ENCODE measurements at places on chromosomes 16 and 17.

- no peak for DNase-seq
These were observed 141.2 kb downstream of the WWOX start for GRCh38 chr16:78240459-78241222.

DNA sequence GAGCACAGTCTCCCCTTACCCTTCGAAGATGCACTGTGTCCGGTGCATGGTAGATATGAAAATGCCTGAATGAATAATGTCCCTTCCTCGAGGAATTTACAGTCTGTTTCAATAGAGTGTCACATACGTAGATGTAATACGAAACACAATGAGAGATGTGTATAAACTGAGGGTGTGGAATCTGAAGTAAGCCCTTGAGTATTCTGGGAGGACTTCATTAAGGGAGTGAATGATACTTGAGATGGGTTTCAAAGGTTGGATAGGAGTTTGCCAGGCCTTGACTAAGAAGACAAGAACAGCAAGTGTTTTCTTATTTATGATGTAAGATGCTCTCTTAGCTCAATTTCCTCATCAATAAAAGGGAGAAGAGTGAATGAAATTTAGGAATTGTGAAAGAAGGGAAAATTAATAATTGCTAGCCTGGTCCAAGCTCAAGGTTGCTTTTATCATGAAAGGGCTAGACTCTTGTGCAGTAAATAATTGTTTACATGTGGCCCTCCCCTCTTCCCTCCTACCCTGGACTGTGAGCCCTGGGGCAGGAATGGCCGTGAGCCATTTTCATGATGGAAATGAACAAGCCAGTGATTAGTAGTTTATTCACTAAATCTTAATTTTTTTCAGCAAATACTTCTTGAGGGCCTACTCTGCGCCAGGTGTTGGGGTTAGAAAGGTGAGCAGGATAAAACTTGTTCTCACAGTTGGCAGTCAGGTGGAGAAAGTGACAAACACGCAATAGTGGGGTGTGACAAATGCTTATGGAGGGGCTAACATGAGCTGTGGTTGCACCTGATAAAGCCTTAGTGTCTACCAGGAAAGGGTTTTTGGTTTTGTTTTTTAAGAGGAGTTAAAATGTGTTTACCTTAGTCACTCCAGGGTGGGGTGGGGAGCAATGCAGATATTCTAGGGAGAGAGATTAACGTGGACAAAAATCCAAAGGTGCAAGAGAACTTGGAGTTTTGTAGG is 1.6 kb downstream of the KIF22 start:
- no peak for DNase-seq

DNA sequence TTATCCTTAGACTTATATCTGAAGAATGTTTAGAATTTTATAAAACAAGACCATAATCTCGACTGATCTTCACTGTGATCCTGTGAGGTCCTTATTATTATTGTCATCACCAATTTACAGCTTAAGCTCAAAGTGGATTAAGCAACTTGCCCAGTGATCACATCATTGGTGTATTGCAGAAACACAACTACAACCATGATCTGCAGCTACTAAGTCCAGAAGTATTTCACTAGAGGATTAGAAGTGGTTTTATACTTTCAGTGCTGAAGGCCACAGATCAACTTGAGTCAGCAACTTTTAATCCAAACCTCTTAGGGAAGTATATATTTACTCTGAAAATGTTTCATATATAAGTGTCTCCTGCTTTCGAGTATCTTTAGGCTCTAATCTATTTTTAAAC is 624.3 kb upstream of the SOX9 start:
- no peak for DNase-seq

GRCh38 chr16:2078691-2079090 is 30.9 kb downstream of the TSC2 start:
- no peak for DNase-seq

DNA sequence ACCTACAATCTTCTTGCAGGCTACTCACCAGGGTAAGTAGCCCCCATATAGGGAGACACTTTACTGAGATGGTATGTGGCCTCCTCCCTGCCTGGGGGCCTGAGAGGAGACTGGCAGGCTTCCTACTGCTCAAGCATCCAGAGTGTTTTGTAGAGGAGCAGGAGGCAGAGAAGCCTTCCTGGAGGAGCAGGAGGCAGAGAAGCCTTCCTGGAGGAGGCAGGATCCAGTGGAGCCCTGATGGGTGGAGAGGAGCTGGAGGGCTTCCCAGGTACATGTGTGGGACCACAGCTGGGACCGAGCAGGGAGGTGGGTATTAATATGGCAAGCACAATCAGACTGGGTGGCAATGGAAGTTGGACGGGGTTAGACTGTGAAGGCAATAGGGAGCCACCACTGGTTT is 2.1 kb upstream of the ADGRG5 start:
- DNase-seq = no peak

DNA sequence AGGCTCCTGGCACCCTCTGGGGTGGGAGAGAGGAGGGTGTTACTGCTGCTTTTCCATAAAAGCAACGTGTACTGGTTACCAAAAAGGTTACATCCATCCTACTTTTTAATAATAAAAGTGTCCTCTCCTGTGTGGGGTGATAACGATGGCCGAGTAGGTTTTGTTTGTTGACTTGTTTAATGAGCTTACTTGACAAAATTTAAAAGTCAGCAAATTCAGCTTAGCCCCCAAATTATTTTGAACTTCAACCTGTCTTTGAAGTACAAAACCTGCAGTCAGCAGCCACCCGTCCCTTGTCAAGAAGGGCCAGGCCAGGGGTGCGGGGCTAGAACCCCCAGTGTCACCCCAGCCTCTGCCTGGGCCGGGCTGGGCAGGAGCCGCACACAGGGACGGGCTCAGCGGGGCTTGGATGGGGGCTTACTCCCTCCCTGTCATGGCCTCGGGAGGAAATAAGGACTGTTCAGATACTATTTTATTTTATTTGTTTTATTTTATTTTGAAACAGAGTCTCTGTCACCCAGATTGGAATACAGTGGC is 103.9 kb upstream of the CHMP6 start:
- DNase-seq = no peak

- DNase-seq = no peak
These were observed 6.7 kb upstream of the MT4 start for GRCh38 chr16:56558024-56558747.

- DNase-seq = no peak
These were observed 206.7 kb downstream of the CDH13 start for GRCh38 chr16:82833378-82833993.

DNA sequence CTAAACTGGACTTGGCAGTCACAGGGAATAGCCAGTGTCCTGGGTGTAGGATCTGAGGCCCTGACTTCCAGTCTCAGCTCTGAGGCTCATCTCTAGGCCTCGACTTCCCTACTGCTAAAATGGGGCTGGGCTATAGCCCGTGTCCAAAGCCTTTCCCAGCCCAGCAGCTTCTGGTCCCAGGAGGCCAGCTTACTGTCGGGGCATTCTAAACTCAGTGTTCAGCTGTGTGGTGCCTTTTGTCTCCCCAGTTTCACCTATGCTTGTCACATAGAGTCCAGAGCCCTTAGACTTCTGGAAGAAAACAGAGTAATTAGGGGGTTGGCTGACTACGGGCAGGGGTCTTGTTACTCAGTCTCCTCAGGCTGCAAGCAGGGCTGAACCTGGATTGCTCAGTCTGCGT is 94.8 kb downstream of the WSCD1 start:
- DNase-seq = no peak
